ENCODE measurements at places on chromosomes 4 and X. TPM values are rescaled to one million over a fixed set of nuclear protein-coding genes. Genes with fewer than 3 reads are reported as not detected.

The SUV39H1 gene
- total RNA-seq = 5.1 TPM

DNA sequence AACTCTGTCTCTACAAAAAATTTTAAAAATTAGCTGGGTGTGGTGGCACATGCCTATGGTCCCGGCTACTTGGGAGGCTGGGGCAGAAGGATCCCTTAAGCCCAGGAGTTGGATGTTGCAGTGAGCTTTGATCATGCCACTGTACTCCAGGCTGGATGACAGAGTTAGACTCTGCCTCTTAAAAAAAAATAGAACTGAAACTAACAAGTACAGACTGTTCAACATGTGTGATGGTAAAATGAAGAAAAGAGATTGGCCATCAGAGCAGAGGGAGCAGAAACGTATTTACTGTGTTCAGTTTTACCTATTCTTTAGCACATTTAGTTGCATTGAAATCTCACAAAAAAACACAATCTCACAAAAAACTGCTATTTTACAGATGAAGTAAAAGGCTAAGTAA, 77.9 kb upstream of the NAP1L5 start:
- DNase-seq = no peak

DNA sequence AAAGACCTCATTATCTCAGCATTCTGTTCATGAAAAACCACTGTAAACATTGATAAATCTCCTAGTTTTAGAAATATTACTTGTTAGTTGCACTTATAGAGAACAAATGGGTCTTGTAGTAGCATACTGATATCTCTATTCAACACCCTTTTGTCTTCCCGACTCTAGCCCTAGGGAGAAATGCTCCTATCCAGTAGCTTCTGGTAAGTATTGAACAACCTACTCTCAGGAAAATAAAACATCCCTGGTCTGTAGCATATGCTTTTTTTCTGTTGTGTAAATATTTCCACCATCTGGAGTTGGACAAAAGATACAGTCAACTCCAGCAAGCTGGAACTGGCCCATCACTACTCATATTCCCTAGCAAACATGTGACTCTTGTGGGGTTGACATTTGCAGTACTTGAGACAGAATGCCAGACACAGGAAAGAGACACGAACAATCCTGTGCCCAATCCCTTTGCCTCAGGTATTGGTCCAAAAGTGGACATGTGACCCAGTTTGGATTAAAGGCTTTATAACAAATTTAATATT, 188.2 kb downstream of the GC start:
- no peak for DNase-seq

- no peak for DNase-seq
These were observed 146.1 kb downstream of the COL25A1 start for GRCh38 chr4:109156356-109156755.

The ERAS gene
- not detected for total RNA-seq

- DNase-seq = no peak
These were observed 227.6 kb downstream of the PRDM5 start for GRCh38 chr4:120694973-120695372.

The TLL1 gene
- 7.2 TPM for total RNA-seq

DNA sequence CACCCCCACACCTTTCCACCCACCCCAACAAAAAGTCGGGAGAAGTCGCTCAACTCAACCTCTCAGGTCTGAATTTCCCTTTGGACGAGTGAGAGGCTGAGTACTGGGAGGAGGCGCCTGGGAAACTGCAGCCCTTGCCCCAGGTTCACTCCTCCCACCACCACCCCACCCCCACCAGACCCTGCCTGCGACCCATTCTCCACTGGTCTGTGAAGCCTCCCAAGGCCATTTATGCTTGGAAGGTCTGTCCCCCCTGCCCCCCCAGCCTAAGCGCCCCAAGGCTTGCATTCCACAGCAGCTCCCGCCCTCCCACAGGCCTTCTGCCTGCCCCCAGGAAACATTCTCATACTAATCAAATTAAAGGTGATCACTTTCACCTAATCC, 27.2 kb downstream of the ELF4 start:
- DNase-seq = no peak

DNA sequence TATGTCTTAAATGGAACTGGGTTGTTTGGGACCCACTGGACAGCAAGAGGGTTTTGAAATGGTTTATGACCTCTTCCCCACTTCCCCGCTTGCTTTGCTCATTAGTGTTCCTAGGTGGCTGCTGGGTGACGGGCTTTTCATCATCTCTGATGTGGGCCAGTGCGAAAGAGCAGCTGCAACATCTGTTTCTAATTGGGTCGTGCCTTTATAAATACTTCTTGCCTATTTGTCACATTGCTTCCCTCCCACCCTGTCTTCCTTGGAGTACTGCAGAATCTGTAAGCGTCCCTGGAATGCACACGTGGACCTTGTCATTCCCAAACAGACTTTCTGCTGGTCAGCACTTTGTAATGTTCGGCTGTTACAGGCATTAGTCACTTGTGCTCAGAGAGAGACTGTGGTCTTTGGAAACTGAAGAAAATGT, 35.2 kb downstream of the SEPTIN11 start:
- no peak for DNase-seq

The ADRA2C gene
- 8.6 TPM for total RNA-seq

DNA sequence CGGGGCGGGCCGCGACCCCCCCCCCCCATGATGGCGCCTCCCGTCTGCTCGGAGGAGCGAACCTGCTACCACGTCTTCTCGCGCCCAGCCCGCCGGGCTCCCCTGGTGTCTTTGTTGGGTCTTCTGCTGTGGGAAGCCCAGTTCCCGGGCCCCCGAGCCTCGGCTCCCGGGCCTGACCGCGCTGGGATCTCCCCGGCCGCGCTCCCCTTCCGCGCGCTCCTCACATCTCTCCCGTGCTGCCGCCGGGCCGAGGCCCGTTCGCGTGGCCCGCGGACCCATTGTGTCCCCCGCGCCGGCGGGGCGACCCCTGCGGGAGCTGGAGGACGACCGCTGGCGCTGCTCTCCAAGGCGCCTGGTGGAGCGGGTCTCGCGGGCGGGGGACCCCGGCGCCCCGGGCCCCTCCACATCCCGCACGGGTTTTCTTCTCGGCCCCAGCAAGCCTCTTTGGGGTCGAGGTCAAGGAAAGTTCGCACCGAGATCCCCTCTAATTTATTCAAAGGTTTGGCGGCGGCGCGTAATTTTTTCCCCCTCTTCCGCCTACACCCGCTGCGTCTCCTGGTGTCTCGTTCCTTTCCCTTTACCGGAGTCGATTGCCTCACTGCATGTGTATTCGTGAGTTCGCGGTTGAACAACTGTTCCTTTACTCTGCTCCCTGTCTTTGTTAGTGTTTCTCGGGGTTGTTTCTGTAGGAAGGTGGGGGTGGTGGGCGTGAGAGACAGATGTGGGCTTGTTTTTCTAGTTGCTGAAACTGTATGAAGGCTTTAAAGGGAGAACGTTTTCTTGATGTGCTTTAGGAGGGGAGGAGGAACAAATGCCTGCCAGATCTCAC, 770 bp downstream of the SMAD1 start:
- no peak for DNase-seq

DNA sequence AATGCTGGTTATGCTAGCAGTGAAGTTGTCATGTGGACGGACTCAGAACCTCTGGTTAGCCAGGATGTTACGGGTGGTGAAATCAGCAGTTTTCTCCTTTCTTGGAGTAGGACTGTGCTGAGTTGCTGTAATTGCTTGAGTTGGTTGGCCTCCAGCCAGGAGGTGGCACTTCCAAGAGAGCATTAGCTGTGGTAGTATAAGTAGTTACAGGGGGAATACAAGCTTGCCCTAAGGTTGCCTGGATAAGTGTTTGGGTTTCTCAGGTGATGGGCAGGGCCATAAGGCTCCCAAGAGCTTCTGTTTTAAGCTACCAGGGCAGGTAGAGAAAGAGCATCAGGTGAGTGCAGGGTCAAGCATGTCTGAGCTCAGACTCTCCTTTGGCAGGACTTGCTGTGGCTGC, 103.0 kb downstream of the ZNF518B start:
- no peak for DNase-seq

GRCh38 chr4:99934891-99935290, 11.5 kb downstream of the DNAJB14 start:
- no peak for DNase-seq

The TECRL gene
- total RNA-seq = not detected

DNA sequence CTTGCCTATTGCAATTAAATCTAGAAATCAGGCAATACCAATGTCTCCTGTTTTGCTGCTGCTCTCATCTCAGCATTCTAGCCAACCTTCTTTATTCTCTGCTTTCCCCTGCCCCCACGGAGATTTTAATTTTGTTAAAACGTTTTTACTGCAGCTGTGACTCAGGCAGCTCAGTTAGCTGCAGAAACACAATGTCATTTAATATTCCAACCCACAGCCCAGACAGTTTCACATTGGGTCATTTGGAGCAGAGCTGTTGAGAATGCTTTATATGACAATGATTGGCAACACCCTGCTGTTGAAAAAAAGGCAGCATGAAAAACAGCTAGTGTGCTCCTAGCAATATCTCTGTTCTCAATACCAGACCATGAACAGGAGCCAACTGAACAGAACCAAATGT, 12.6 kb upstream of the SLC10A4 start:
- DNase-seq = no peak

DNA sequence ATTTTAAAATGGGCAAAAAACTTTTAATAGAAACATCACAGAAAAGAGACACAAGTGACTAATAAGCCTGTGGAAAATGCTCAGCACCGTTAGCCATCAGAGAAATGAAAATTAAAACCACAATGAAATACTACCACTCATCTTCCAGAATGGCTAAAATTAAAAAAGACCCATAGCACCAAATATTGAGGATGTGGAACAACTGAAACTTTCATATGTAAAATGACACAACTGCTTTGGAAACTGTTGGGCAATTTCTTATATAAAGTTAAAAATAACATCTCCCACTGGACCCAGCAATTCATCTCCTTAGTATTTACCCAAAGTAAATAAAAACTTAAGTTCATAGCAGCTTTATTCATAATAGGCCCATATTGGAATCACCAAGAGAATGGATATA, 94.2 kb downstream of the TENM3 start:
- no peak for DNase-seq

The GPRASP3 gene
- total RNA-seq = 4.6 TPM

GRCh38 chrX:46912603-46913491, 626 bp downstream of the JADE3 start:
- DNase-seq = no peak

- no peak for DNase-seq
These were observed 383 bp upstream of the TBC1D19 start for GRCh38 chr4:26583538-26583864.

The SLC49A3 gene
- 19.0 TPM for total RNA-seq

DNA sequence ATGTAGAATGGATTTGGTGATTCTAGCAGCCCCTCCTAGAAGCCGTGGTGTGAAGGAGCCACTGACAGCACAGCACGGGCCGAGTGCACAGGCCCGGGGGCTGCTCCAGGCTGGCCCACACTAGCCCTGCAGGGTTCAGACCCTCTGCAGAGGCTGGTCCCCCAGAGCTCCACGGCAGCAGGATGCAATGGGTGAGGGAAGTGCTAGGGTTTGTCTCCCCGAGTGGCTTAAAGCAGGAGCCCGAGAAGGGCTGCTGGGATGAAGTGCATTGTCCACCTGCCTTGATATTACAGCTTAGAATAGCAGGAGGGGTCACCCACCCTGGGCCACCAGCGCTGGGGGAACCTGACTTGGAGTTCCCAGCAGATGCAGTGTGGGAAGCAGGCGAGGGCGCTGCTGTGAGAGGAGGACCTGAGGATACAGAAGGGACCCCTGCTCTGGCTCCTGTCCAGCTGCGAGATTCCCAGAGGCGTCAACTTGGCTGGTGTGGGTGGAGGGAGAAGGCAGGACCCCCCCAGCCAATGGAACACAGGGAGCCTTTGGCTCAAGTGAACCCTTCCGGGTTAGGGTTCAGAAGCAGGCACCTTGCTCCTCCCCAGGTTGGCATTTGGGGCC, 30.0 kb downstream of the WDR1 start:
- no peak for DNase-seq

The TMEM33 gene
- total RNA-seq = 49.7 TPM

The QRFPR gene
- total RNA-seq = not detected

DNA sequence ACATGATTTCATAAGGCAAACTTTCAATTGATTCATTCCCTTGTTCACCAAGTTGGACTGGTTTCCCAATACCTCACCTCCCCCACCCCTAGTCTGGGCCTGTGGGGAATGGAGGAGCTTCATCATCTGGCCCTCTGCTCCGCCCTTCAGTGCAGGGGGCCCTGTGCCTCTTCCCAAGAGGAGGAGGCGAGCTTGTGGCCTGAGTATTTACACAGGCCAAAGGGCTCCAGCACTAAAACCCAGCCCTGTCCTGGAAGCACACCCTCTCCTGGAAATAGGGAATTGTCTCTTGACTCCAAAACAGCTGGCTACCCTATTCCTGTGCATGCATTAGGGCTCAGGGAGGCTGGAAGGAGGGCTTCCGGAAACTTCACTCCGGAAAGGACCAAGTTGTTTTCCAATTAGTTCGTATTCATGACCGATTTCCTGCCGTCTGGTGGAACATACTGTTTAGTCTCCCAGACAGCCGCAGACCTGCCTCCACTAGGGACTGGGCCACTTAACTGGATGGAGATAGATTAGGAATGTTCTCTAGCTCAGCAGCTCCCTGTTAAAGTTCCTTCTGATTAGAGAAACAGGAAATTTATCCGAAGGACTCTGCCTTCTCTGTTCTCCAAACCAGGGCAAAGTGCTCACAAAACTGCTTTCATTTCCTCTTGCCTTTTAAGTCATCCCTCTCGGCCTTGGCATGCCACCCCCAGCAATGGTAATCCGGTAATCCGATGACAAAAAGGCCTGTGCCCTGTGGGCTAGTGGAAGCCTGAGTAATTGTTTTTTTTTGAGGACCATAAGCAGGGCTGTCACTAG, 5.8 kb downstream of the SRPX2 start:
- DNase-seq = no peak

The NPFFR2 gene
- not detected for total RNA-seq

DNA sequence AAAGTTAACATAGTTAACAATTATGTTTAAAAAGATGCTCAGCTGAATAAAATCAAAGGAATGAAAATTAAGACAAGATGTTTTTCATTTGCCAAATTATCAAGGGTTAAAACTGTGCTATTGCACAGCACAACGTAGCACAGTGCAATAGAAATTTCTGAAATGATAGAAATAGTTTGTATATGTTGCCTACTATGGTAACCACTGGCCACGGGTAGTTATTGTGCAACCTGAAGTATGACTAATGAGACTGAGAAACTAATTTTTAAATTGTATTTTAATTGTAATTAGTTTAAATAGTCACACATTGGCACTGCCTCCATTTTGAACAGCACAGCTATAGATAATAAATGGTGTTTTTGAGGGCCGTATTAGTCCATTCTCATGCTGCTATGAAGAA, 343.1 kb upstream of the FAM241A start:
- DNase-seq = no peak

The MAGEA12 gene
- not detected for total RNA-seq
